HT-29 (cell line): ENCODE measurements at places on chromosomes 16 and 17.

DNA sequence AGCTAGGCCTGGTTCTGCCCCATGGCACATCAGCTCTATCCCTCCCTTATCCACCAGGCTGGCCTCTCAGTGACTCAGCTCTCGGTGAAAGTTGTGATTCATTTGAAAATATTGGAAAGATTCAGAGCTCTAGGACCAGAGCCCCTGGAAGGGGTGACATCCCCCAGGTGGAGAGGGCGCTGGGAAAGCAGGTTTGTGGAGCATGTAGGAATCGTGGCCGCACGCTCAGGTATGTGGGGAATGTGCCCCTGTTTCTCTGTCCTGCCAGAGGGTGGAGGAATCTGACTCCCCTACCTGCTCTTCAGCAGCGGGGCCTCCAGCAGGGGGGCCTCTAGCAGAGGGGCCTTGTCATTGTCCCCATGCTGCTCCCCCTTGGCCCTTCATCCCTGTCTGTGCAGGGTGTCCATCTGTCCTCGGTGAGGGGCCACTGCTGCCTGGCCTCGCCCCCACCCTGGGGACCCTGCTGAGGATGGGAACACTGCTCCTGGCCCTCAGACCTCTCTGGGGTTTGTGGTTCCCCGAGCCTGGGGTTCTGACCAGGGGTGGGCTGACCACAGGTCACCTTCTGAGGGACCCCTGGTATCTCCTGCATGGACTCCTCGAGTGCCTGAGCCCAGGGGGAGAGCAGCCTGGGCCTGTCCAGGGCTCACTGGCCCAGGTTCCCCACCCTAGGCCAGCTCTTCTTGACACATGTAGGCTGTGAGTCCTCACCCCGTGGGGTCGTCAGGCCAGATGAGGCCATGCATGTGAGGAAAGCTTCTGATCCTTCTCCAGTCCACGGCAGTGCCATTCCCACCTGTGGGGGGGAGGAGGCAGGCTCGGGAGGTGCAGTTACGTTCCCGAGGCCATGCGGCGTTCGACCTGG lies 47.5 kb downstream of the NT5M start:
- DNase-seq, result no peak

- no peak for DNase-seq
Measured at GRCh38 chr17:71113347-71113746, 944.0 kb downstream of the KCNJ2 start.

DNA sequence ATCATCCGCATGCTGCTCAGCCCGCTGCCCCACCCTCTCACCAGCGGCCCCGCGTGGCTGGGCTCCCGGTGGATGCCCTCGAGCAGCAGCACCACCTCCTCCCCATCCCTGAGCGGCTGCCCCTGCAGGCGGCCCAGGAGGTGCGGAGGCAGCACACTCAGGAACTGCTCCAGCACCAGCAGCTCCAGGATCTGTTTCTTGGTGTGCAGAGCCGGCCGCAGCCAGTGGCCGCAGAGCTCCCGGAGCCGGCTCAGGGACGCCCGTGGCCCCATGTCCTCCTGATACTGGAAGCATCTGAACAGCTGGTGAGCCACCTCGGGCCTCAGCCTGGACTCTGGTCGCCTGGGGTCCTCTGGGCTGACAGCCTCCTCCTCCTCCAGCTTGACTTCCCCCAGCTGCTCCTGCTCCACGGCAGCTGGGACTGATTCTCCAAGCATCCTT lies 6.6 kb downstream of the ZSCAN10 start:
- DNase-seq, result no peak

DNA sequence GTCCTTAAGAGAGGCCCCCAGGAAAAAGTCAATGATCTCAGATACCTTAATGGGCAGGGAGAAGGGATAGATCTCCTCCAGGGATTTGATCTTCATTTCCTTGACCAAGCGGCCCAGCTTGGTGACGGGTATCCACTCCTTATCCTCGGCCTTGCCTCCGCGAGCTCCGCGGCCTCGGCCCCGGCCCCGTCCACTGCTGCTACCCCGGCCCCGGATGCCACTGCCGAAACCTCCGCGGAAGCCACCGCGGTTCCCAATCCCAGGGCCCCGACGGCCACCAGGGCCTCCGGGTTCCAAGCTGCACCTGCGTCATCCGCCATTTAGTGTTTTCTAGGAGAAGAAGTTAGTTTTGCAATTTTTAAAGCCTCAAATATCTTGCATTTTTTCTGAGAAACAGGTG lies 65.2 kb upstream of the KIF2B start:
- DNase-seq, result no peak

DNA sequence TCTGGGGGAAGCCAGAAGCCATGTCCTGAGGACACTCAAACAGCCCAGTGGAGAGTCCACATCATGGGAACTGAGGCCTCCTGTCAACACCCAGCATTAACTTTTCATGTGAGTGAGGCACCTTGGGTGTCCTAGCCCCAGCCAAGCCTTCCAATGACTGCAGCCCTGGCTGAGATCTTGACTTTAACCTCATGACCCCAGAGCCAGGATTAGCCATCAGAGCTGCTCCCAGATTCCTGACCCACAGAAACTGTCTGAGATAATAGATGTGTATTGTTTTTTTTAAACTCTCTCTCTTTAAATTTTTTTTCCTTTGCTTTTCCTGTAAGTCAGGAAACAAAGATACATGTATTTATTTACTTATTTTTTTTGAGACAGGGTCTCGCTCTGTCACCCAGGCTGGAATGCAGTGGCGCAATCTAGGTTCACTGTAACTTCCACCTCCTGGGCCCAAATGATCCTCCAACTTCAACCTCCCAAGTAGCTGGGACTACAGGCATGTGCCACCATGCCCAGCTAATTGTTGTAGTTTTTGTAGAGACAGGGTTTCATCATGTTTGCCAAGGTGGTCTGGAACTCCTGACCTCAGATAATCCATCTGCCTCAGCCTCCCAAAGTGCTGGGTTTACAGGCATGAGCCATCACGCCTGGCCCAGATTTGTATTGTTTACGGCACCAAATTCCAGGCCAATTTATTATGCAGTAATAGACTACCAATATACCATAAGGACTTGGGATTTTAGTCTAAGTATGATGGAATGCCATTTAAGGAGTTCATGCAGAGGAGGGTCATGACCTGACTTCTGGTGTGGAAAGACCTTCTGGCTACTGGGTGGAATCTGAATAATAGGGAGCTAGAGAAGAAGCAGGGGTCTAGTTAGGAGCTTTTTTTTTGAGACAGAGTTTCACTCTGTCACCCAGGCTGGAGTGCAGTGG lies 14.0 kb upstream of the TMEM94 start:
- DNase-seq, result no peak

DNA sequence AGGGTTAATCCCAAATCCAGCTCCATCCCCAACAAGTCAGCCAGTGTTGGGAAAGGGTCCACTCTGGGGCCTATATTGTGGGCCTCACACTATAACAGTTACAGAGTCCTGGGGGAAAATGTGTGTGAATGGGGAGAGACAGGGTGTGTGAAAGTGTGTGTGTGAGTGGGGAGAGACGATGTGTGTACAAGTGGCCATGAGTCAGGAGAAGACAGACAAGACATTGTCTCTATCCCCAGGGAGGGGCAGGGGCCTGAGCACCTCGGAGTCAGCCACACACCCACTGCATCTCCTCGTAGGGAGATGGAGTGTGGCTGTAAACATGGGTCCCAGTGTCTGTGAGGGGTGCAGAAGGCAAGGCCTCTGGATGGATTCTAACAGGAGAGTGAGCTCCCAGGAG lies 2.9 kb downstream of the CRHR1 start:
- no peak for DNase-seq

GRCh38 chr16:68833251-68833650 lies 10.1 kb upstream of the TANGO6 start:
- DNase-seq, result no peak

DNA sequence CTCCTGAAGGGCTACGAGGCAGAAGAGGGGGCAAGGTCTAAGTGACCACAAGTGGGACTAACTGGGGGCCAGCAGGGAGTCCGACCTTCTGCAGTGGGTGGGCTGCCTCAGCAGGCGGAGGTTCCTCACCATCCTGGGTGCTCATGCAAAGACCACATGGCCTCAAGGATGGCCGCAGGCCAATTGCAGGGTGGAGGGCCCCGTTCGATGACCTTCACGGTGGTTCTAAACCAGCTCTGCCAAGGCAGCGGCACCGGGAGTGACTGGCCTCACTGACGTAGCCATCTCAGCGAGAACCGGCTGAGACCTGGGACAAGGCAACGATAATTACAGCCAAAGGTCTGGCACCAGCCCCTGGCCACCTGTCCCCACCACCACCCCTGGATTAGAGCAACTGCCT lies 5.7 kb downstream of the SMIM5 start:
- DNase-seq, result no peak

GRCh38 chr17:3626831-3627768 lies 8.9 kb downstream of the SHPK start:
- no peak for DNase-seq

DNA sequence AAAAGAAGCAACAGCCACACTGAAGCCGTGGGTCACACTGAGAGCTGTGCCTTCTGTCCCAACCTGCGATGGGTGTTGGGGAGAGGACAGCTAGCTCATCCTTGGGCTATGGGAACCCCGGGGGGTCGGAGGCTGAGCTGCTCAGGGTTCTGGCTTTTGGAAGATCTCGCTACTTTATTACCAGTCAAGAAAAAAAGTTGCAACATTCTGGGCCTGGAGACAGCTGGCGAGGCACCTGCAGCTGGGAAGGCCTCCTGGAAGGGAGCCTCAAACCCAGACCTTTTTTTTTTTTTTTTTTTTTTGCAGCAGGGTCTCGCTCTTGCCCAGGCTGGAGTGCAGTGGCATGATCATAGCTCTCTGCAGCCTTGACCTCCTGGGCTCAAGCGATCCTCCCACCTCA lies 24.9 kb downstream of the TPSD1 start:
- no peak for DNase-seq
